ENCODE measurements at places on chromosomes 2 and 18.

DNA sequence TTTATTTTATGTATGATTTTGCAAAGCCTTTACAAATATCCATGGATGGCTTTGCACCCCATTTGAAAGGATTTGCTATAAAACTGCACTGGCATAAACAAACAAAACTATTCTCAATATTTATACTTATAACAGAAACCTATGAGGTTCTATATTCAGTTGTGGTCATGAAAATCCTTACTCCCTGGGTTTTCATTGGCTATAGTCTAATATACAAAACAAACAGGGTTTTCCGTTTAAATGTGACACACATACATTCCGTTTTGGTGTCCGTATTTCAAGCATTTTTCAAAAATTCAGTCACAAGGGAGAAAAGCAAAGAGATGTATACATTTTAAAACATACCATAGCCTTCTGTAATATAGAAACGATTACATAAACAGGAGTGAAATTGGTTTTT lies 100.0 kb downstream of the TCF4 start:
- no peak for DNase-seq

DNA sequence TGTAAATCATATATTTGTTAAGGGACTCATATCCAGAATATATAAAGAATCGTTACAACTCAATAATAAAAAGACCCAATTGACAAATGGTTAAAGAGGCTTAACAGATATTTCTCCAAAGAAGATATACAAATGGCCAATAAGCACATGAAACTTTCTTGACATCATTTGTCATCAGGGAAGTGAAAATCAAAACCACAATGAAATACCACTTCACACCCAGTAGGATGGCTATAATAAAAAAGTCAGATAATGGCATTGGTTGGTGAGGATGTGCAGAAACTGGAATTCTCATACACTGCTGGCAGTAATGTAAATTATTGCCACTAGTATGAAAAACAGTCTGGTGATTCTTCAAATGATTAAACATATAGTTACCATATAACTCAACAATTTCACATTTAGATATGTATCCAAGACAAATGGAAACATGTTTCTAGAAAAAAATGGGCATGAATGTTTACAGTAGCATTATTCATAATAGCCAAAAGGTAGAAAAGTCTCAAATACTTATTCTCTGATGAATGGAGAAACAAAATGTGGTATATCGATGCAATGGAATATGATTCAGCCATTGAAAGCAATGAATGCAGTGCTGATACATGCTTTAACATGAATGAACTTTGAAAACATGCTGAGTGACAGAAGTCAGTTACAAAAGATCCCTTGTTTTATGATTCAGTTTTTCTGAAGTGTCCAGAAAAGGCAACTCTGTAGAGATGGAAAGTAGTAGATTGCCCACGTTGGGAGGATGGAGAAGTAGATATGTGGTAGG lies 304.6 kb upstream of the ZEB2 start:
- DNase-seq = no peak

GRCh38 chr2:2901384-2902345 lies 476.0 kb downstream of the EIPR1 start:
- no peak for DNase-seq

DNA sequence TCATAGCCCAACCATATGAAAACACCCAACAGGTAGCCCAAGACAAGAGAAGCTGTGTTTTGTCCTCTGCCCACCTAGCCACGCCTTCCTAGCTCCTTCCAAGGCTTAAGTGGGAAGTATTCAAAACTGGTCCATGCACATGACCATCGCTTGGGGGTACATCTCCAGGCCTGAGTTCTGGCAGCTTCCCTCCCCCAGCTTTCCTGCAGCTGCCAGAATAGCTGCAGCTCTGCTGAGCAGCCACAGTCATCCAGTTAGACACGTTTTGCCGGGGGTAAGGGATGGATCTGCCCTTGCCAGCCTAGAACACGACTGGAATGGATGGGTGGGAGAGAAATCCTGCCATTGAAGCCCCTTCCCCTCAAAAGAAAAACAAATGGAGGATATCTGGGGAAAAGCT lies 166.8 kb downstream of the NRP2 start:
- no peak for DNase-seq

DNA sequence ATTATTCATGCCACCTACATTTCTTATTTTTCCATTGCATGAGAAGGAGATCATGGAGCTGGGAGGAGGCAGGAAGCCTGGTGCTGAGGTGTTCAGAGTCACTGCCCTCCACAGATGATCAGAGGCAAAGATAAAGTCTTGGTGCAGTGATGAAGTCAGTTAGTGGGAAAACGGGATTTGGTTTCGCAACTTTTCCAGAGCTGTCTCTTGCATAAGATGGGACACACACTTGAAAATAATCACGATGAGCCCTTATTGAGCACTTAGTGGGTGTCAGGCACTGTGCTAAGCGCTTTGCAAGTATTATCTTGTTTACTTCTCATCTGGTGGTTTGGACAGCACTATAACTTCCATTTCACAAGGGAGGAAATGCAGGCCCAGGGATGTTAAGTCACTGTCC lies 222.1 kb upstream of the SMAD2 start:
- DNase-seq = no peak

GRCh38 chr18:38909972-38910371 lies 1344.4 kb upstream of the CELF4 start:
- no peak for DNase-seq

- DNase-seq = no peak
Measured at GRCh38 chr2:136319651-136320050, 201.7 kb upstream of the CXCR4 start.

DNA sequence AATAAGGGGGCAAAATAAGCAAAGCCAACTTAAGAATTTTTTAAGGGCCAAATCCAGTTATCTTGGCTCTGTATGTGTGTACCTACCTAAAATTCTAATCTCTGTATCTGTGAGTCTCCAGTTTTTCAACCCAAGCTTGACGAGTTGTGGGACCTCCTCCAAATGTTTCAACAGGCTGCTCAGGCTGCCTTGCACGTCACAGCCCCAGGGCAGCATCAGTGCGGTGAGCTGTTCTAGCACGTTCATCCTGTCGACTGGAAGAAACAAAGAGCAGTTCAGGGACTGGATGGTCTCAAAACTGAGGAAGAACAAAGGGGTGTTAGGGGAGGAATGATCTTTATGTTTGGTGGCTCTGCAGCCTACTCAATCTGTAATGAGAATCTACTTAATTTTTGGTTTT lies 29.4 kb downstream of the NLRC4 start:
- no peak for DNase-seq

DNA sequence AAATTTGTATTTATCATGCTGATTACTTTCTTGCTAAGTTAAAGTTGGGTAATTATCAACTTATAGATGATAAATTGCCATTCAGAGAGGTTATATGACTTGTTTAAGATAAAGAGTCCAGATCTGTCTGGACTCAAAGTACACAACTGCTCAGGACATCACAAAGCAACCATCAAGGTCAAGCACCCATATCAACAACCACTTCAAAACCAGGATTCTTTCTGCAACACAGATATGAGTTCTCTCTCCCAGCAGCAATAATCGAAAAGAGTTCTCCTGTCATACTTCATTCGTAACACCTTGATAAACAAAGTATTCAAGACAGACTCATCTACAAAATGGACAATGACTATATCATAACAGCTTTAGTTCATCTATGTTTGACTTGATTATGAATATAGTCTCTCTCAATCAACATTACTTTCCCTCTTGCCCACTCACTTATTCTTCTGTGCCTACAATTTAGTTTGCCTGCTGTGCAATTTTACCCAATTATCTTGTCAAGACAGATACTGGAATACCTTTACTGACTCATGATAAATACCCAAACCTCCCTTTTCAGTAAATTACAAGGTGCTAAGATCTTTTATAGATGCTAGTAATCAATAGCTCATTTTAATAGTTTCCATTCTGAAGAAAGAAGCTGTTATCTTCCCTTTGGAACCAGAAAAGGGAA lies 281.8 kb downstream of the NBAS start:
- DNase-seq = no peak

GRCh38 chr2:118061135-118061955 lies 26.9 kb upstream of the INSIG2 start:
- DNase-seq = peak; percentile 11

DNA sequence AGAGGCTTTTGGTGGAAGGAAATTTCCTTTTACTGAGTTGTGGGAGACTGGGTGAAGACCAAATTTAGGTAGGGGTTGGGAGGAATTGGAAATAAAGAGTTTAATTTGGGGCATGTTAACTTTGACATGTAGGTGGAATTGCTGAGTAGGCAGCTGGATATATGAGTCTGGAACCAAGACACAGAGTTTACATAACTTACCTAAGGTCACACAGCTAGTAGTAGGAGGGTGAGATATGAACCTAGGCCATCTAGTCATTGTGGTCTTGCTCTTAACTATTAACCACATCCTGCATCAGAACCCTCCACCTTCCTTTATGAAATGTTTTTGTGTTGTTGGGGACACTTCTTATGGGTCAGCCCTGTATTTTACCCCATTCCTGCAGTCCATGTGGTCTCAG lies 113.1 kb downstream of the ICOS start:
- no peak for DNase-seq

DNA sequence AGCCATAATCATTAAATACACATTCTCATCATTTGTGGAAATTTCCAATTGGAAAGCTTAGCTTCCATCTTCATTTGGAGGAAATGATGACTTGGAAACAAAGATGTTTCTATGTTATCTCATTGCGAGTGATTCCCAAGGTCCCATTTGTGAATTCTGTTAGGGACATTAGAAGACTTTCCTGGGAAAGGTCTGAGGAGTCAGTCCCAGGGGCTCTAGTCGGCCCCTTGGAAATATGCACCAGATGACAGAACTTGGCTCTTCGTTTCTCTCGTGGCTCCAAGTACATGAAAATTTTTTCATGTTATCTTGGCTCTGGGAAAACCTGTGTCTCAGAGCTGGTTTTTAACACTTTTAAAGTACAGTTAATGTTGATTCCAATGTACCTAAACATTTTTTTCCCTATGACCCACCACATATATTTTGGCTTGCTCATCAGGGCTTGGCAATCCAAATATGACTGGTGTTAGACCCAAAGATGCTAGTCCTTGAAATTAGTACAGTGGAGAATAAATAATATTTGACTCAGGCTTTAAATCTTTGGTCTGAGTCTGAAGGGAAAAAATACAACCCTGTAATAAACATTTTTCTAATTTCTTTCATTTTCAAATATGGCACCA lies 15.4 kb upstream of the CAVIN2 start:
- no peak for DNase-seq

DNA sequence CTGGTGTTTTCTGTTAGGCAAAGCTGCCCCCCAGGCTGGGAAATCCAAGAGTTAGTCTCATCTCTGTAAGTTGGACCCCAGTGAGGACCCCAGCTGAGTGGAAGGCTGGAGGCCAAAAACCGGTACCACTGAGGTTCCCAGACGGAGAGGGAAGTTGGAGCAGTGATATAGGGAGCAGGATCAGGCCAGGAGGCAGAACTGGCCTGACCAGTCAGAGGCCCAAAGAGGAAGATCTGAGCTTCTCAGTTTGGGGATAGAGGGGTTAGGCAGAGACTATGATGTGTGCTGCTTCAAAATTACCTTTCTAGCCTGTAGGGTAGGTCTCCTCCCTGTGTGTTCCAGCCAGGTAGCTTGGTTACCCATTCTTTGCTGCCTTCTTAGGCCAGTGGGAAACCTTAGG lies 4.6 kb upstream of the RNF181 start:
- DNase-seq = no peak

DNA sequence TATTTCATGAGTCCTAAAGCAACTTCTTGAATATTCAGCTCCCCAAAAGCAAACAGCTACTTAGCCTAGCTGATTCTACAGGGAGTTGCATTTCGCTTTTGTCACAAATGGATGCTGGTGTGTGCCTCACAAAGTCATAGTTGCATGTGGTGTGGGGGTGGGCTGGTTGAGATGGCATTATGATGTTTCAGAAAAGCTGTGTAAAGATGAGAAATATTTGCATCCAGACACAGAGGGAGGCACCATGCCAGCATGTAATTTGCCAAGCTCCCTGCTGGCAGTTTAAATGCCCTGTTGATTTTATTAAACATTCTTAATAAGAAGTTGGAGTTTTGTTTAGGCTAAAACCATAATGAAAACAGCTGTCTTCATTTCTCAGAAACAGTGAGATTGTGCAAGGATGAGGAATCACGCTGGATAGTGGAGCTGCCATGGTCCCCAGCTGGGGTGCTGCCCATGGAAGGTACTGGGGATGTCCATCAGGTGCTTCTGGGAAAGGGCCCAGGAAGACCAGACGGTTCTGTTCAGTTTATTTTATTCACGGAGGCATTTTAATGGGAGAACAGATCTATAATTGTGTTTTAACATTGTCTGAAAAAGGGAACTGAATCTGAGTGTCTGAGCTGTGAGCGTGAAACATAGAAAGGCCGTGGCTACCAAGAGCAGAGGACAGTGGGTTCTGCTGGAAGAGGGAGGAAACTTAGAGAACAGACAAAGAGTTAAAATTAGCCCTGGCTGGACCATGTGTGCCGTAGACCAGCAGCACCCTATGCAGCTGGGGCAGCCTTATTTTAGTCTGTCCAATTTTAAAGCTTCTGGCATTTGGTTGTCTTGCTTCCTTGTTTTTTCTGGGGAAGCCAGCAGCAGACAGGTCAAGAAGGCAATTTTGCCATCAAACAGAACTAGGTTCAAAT lies 177.1 kb downstream of the FAM210A start:
- DNase-seq = no peak

GRCh38 chr2:201258666-201259615 lies 1.4 kb upstream of the CASP8 start:
- no peak for DNase-seq

- peak; percentile 87 for DNase-seq
Measured at GRCh38 chr2:174593574-174594203, 3.9 kb downstream of the WIPF1 start.

DNA sequence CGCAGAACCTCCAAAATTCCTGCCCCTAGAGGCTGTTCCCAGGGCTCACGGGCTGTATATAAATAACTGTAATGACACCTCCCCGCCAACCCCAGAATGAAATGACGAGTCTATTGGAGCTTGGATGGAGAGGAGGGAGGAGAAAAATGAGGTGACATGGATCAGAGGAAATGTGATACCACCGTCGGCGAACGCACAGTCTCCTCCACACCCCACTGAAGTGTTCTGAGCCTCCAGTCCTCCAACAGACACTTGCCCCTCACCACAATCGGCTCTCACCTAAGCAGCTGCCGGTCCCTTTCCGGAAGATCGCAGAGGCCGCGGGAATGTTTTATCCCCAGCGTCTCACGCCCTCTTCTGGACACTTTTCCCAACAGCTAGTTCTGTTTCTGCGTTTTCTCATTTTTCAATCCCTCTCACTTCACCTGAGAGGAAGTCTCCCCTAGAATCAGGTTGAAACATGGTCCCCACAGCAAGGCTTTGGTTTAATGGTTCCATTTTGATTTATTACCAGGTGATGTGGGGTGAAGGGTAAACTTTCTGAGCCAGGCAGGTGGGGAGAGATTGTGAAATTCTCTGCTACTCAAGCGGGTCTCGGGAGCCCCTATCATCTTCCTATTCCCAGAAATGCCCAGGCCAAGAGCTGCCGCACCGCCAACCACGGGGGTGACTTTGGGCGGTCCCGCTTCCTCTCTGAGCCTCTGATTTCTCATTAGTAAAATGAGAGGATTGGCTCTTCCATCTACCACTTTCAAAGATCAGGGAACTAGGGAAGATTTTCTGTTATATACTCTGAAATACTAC lies 9.1 kb upstream of the MYO5B start:
- DNase-seq = no peak

GRCh38 chr2:11692966-11693521 lies 23.0 kb upstream of the NTSR2 start:
- DNase-seq = peak; percentile 77

- DNase-seq = no peak
Measured at GRCh38 chr2:161204846-161205245, 44.6 kb downstream of the TANK start.
